Nucleus accumbens (tissue), 56 donors: ENCODE measurements at places on chromosomes 5 and 9.
A peak's percentile ranks its signal among the peaks of the same experiment; 100 is the strongest.

DNA sequence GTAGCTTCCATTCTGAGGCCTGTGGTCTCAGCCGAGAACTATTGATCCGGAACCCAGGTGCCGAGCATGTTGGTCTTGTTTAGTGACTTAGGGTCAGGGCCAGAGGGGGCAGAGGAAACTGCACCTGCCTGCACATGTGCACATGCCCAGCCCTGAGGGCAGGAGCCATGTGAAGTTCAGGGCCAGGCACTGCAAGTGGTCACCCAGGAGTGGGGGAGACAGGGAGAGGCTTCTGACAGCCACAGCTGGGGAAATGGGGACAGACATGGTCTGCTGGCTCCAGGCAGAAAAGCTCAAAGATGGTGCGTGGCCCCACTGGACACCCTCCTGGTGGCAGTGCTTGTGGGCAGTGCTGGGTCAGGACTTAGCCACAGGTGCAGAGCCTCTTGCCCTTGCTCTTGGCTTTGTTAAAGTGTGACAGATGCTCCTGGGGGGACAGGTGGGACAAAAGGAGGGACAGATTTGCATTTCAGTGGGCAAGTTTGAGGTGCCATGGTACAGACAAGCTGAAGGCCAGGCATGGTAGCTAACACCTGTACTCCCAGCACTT lies 134.4 kb downstream of the CACNA1B start:
- no peak for DNase-seq

- DNase-seq, result no peak
Observed at GRCh38 chr9:6525326-6526045, 112.5 kb downstream of the UHRF2 start.

GRCh38 chr9:18109675-18110074 lies 364.3 kb upstream of the ADAMTSL1 start:
- no peak for DNase-seq

- DNase-seq, result no peak
Observed at GRCh38 chr5:181181650-181182565, 23.1 kb downstream of the TRIM7 start.

DNA sequence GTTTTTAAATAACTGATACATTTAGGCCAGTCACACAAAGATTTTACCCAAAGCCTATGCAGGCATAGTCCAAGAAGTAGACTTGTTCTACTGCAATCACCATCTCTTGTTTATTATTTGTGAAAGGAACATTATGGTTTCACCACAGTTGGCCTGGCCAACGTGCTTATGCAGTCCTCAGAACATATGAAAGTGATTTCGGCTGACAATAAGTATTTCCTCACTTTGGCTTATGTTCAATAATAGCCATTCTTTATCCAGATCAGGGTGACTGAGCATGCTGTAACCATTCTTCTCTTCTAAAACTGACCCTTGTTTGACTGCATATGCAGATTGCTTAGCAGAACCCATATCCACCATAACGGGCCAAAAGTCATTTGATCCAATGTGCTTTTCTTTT lies 76.6 kb upstream of the CCDC152 start:
- DNase-seq, result no peak

- DNase-seq, result no peak
Observed at GRCh38 chr9:116868201-116868600, 181.1 kb downstream of the TRIM32 start.

- no peak for DNase-seq
Observed at GRCh38 chr9:17236147-17236546, 101.3 kb downstream of the CNTLN start.

DNA sequence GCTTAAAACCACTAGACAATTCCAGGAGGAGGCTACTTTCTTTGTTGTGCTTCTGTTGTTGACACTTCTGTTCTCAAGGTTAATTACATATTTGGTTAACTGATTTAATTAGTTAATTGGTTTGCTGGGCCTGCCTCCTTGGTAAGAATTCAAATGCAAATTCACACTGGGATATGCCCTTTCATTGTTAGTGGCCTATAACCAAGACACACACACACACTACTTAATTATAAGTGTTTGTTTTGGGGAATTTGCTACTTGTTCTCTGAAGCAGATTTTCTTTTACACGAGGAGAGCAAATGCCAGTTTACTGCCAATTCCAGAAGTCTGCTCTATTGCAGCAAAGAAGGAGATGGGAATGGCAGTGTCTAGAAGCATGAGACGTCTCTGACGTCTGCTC lies 101.6 kb upstream of the BASP1 start:
- no peak for DNase-seq

GRCh38 chr9:78438780-78439179 lies 141.9 kb downstream of the PSAT1 start:
- no peak for DNase-seq

DNA sequence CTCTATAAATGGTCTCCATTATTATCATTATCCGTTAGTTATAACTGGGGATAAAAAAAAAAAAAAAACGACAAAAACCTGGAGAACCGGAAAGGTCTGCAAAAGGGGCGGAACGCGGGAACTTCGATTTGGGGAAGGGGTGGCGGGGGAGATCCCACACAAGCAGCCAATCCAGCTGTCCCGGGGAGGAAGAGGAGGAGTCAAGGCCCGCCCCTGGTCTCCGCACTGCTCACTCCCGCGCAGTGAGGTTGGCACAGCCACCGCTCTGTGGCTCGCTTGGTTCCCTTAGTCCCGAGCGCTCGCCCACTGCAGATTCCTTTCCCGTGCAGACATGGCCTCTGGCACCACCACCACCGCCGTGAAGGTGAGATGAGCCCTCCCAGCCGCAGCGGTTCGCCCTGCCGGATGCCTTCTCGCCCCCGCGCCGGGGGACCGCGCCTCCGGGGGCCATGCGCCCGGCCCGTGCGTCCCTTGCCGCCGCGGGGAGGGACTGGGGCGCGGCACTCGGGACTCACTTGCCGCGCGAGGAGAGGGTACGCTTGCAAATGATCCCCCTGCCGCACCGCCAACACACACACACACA lies at the start of gene MTAP:
Gene MTAP (plus strand): TSS at position 219 of the 583 bp plus-strand sequence. CDS start 113 bp downstream, at position 332.
- peak; percentile 93 for DNase-seq

DNA sequence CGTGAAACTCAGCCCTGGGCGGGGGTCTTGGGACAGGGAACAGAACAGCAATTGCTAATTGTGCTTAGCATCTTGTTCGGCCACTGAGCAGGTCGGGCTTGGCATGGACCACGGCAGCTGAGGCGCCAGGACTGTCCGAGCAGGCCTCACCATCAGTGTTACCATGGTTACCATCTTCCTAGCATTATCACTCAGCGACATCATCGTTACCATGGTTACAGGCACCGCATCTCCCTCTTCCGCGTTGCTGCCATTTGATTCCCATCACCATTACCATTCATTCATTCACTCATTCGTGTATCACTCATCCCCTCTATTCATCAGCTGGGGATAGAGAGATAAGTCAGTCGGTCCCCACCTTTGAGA lies 81.0 kb upstream of the ZBTB43 start:
- peak; percentile 68 for DNase-seq

GRCh38 chr5:123455095-123455494 lies 31.9 kb upstream of the CEP120 start:
- DNase-seq, result no peak

DNA sequence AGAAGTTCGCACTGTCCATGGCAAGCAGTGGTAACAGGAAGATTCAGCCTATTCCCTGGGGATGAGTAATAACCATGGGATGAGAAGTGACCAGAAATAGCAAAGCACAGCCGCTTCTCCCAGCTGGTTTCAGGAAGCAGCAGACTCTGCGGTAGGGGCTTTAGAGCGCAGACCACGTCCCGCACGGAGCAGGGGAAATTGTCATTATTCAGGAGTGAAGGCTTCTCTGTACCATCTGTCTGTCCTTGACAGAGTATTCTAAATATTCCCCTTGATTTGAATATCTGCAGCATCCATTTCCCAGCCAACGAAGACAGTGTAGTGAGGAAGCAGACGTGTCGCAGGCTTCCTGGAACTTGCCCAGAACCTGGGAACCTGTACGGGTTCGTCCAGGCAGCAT lies 159.6 kb downstream of the NXNL2 start:
- DNase-seq, result no peak

DNA sequence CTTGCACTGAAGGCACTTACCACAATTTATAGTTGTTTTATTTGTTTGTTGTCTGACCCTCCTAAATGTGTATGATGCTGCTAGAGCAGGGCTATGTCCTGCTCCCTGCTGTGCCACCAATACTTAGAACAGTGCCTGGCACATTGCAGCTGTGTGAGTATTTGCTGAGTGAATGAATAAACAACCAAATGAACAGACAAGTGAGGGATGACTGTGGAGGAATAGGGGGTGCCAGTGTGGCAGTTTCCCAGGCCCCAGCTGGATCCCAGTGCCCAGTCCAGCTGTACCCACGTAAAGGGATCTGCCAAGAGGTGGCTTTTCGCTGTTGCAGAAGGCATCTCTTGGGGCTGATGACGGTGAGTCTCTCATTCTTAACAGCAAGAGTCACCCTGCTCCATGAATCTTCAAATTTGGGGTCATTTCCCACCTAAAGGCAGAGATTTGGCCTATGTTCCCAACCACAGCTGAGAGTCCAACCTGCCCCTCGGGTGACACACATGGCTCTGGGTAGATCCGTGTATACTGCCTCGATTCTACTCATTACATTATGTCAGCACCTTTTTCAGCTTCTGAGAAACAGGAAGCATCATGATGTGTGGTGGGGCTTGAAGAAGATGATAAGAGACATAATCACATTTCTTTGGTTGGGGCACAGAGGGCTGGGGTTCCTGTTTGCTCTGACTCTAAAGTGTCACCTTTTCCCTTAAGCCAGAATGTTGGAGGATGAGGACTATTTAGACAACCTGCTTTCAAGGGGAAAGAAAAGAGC lies 14.3 kb downstream of the IL5 start:
- DNase-seq, result peak; percentile 7

- DNase-seq, result no peak
Observed at GRCh38 chr9:72949918-72950325, 2.9 kb downstream of the ALDH1A1 start.

DNA sequence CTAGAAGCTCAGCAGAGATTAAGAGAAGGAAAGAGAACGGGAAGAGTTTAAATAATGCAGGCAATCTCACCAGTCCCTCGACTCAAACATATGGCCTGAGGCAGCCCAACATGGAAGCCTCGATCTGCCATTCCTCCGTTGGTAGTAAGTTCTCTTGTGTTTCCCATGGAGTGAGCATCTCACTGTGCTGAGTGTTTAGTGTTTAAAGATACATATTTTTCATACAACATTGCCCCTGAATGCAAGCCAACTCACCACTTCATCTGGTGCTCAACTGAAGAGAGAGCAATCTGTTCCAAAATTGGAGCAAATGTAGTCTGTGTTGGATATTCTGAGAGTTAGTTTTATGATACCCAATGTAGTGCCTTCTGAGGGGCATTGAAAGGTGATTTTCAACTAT lies 171.5 kb upstream of the ATP10B start:
- no peak for DNase-seq

DNA sequence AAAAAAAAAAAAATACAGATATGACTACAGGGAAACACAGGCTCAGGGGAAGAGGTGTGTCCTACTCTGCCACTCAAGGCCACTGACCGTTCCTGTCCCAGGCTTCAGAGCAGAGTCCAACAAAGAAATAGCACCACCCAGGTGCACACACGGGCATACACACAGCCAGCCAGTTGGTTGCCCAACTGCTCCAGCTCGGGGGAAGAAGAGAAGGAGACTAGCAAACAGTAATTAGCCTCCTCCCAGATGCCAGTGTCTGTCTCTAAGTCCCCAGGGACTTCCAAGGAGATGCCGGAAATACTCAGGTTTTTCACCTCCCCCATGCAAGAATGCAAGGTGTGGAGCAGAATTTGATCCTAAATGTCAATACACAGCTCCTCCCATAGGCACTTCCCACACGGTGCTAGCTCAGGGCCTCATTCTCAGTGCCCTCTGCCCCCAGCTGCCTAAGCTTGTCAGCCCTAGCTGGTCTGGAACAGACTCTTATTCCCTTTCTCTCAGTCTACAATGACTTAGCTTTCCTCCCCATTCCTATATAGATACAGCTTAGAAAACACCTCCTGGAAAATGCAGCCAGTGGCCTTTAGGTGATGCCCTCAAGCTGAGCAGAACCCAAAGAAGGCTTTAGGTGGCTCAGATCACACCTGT lies 1.7 kb downstream of the MYORG start:
- no peak for DNase-seq

GRCh38 chr9:85917756-85918155 lies 23.2 kb upstream of the NAA35 start:
- DNase-seq, result no peak

DNA sequence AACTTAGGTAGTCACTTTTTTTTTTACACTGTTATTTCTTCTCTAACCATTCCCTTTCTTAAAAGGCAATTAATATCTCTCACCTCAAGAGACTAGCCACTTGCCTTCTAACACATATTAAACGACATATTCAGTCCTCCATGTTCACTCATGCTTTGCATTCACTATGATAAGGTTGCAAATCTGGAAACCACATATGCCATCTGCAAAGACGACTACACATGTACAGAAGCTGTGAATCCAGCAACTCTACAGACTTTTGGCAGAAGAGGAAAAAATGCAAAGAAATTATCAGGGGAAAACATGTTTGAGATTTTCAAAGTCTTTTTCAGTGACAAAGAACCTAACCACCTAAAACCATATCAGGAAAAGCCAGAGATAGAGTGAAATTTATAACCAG lies 112.1 kb downstream of the EPB41L4A start:
- no peak for DNase-seq

- no peak for DNase-seq
Observed at GRCh38 chr5:40404613-40405012, 275.1 kb upstream of the PTGER4 start.
